ENCODE measurements at places on chromosomes 1 and 21.

DNA sequence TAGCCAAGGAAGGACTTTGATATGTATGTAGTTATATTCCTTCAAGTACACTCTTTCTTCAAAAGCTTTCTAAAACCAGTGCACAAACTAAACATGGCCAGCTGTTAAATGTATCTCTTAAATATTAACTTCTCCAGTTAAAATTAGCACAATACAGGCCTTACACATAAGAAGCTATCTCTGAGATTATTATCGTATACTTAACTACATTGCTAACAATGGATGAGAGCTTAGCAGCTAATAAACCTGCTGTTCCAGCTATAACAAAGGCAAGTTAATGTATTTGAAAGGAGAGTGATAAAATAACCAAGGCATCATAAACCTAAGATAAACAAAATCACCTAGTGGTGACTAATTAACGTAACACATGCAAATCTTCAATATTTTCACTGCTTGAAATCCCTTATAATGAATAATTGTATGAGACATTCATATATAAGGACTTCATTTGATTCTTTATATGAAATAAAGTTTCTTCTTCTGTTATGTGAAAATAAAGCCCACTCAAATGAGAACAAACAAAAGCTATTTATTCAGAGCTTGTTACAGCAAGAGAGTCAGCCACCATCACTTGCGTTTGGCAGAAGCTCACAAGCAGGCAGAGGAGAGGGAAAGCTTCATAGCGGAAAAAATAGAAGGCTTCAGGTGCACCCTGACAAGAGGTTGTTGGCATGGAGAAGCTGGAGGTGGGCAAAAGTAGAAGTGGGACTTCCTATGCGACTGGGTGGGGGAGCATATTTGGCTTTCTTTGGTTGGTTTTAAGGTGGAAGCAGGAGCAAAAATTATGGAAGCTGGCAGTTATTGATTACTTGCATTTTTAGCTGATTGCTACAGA, 274.1 kb upstream of the CHRM3 start:
- no peak for DNase-seq

GRCh38 chr1:204763773-204764427, 78.4 kb upstream of the LRRN2 start:
- DNase-seq, result peak; percentile 45

- DNase-seq, result no peak
These were observed 86.3 kb downstream of the ACBD6 start for GRCh38 chr1:180415985-180416633.

DNA sequence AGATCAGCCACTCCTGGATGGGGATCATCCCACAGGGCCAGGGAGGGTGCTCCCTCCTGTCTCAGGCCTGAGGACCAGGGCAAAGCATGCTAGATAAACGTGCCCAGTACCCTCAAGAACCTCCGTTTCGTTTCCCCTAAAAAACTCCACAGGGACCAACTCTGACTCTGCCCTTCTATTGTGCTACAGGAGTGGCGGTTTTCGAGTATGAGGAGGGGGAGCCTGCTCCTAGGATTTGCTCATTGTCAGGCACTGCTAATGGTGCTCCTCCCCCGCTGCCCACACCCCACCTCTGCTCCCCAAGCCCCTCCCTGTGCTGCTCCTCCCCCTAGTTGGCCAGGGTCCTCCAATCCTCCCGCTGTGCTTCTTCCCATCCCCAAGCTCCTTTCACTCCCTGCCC, 32.0 kb downstream of the PGBD5 start:
- no peak for DNase-seq

GRCh38 chr1:40768146-40768990, 15.2 kb upstream of the KCNQ4 start:
- DNase-seq, result no peak

GRCh38 chr1:84300501-84300900, 1.0 kb upstream of the SAMD13 start:
- DNase-seq, result no peak

- DNase-seq, result no peak
These were observed 20.9 kb upstream of the LYPLAL1 start for GRCh38 chr1:219152751-219153150.

GRCh38 chr21:17793246-17794123, 25.7 kb downstream of the C21orf91 start:
- no peak for DNase-seq

GRCh38 chr1:67687649-67688048, 2.6 kb downstream of the GADD45A start:
- no peak for DNase-seq

GRCh38 chr1:204150702-204151551, 917 bp downstream of the ETNK2 start:
- no peak for DNase-seq

DNA sequence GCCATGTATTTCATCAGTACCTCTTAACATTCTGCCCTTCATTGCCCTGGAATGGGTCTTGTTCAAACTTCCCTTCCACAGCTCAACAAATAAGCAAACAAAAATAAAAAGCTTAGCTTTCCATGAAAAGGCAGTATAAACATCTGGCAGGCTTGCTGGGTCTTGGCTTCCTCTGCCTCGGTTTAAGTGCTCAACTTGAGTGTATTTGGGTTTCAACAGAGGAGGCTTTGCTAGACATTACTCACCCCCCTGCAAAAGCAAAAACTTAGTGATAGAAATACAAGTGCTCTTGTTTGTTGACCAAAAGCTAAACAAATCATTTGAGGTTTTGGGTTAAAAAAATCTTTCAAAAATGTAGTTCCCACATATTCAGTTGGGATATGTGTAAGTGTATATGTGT, 518.5 kb downstream of the PLPP3 start:
- DNase-seq, result no peak

DNA sequence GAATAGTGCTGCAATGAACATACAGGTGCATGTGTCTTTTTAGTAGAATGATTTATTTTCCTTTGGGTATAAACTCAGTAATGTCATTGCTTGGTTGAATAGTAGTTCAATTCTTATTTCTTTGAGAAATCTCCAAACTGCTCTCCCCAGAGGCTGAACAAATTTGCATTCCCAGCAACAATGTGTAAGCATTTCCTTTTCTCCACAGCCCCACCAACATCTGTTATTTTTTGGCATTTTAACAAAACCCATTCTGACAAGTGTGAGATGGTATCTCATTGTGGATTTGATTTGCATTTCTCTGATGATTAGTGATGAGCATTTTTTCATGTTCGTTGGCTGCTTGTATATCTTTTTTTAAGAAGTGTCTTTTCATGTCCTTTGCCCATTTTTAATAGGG, 21.9 kb upstream of the EEIG2 start:
- no peak for DNase-seq

GRCh38 chr1:162736633-162737067, 53.9 kb upstream of the HSD17B7 start:
- no peak for DNase-seq

DNA sequence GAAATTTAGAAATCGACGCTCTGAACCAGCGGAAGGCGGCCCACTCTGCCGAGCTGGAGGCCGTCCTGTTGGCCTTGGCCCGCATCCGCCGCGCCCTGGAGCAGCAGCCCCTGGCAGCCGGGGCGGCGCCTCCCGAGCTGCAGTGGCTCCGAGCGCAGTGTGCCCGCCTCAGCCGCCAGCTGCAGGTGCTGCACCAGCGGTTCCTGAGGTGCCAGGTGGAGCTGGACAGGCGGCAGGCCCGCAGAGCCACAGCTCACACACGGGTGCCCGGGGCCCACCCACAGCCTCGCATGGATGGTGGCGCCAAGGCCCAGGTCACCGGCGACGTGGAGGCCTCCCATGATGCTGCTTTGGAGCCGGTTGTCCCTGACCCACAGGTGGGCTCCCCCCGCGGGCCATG, 47.0 kb upstream of the DIP2A start:
- no peak for DNase-seq

GRCh38 chr21:40531431-40532110, 315.4 kb downstream of the DSCAM start:
- no peak for DNase-seq

- no peak for DNase-seq
These were observed 84.8 kb downstream of the NPHP4 start for GRCh38 chr1:5907386-5907785.

DNA sequence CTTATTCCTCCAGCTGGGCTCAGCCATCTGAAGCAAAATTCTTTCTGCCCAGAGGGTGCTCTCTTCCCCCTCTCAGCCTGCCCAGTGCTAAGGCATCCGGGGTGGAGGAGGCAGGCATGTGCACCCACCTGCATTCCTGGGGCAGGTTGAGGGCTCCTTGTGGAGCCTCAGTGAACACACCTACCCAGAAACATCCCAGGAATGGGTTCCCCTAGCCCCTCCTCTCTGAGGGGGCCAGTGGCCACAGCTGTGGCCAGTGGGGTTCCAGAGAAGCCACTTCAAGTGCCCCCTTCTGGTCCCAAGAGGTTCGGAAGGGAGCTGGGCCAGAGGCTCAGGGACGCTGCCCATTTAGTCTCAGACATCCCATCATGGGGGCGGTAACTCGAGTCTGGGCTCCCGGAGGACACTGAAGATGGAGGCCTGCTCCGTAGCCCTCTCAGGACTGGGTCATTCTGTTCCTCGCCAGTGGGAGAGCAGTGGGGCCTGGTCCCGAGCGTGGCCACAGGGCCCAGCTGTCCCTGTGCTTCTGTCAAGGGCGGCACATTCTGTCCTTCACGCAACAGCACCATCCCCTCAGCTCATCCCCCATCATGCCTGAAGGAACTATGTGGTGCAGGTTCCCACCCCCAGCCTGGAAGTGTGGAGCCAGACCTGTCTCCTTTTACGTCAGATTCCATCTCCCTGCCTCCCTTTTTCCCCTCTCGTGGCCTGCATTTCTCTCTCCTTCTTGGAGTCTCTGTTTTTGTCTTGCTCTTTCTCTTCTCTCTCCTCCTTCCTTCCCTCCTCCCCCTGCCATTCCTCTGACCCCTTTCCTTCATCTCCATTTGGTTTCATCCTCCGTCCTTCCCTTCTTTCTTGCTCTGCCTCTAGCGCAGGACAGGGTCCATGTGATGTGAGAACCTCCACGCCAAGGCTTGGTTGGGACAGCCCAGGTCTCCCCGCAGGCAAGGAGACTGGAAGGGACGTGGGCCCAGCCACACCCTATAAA, 49.6 kb upstream of the KDM4A start:
- DNase-seq, result no peak

- no peak for DNase-seq
These were observed 45.2 kb downstream of the CHD5 start for GRCh38 chr1:6134741-6135510.
